Uterus (tissue), 4 donors: ENCODE measurements at places on chromosomes 7 and 10.

GRCh38 chr10:88820748-88821401 is 18.3 kb downstream of the LIPM start:
- no peak for DNase-seq

GRCh38 chr7:156897673-156898072 is 4.7 kb upstream of the LMBR1 start:
- no peak for DNase-seq

- DNase-seq = no peak
Observed at GRCh38 chr7:46610746-46611145, 689.7 kb upstream of the IGFBP3 start.

DNA sequence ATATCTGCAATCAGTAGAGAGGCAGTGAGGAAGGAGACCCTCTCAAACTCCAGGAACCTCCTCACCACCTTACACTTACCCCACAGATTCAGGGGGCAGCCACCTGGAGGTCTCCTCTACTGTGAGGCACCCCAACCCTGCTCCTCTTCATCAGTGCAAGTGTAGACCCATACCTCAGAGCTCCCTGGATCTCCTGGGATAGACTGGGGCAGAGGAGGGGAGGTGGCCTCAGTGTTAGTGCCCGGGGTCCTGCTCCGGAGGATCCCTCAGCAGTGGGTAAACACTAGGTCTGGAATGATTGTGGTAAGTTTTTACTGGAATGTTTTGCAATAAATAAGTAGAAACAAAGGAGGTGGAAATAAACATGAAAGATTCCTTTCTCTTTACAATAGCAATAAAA is 31.1 kb downstream of the ANTXRL start:
- DNase-seq = no peak

- DNase-seq = no peak
Observed at GRCh38 chr7:6166443-6166891, 106.0 kb downstream of the CYTH3 start.

GRCh38 chr7:1555046-1555812 is 776 bp downstream of the TMEM184A start:
- DNase-seq = peak; percentile 59

- no peak for DNase-seq
Observed at GRCh38 chr10:123038782-123039631, 30.2 kb downstream of the ACADSB start.

DNA sequence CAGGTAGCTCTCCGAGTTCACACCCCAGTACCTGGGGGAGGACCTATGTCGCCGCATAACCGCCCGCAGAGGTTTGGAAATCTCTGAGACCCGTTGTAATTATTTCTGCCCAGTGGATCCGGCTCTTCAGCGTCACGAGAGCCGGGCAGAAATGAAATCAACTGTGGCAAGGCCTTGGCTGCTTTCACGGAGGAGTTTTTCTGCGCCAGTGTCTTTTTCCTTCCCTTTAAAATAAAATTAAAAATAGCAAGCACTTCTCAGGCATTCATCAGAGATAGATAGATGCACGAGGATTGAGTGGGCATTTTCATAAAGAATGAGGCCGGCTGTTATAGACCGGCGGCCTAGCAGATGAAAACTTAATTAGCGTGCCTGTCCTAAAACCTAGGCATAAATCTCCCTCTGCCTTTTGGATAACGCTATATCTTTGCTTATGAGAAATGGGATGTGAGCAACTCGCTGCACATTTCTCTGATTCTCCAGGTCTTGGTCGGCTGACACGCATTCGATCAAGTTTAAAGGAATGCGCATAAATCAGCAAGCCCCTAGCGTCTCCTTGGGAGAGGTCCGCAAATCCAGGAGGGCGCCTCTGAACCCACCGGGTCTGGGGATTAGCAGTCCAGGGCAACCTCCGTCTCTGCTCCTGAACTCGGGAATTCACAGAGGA is 6.4 kb downstream of the HOXA13 start:
- no peak for DNase-seq

DNA sequence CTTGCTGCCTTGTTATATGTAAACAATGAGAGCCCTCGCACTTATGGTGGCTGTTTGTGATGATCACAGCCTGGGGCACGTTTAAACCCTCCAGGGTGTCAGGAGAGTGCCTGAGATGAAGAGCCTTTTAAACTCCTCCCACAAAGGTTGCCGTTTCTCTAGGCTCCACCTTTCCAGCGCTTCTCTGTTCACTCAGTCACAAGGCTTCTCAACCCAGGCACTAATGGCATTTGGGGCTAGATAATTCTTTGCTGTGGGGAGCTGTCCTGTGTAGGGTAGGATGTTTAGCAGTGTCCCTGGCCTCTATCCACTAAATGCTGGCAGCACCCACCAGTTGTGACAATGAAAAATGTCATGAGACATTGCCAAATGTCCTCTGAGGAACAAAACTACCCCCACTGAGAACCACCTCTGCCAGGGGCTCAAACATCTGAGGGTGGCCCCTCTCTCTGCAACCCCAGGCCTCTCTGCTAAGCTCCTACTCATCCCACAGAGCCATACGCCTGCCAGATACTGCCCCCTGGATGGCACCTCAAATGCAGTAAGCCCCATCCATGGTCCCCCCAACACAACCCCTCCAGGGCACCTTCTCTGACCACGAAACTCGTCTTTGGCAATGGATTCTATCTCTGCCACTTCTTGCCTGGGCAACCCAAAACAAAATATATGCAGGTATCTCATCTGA is 144.3 kb upstream of the ZMIZ1 start:
- DNase-seq = no peak

- no peak for DNase-seq
Observed at GRCh38 chr10:95542330-95542729, 18.8 kb downstream of the SORBS1 start.

- DNase-seq = no peak
Observed at GRCh38 chr10:112716076-112716475, 234.0 kb upstream of the TCF7L2 start.

DNA sequence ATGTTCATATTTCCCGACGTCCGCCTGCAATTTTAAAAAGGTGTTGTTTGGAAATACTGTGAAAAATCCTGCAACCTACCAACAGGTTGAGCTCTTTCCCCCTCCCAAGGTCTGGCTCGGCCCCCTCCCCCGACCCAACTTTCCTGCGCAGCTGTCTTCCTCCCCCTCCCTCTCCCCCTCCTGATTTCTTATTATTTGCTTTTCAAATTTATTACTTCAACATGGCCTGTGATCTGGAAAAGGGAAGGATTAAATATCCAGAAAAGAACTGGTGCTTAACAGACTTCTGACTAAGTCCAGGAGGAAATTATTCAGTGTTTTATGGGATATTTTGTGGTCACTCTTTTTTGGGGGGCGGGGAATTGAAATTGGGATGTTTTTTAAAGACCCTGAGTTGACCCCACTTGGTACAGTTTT is 2.4 kb downstream of the ARID5B start:
- no peak for DNase-seq

DNA sequence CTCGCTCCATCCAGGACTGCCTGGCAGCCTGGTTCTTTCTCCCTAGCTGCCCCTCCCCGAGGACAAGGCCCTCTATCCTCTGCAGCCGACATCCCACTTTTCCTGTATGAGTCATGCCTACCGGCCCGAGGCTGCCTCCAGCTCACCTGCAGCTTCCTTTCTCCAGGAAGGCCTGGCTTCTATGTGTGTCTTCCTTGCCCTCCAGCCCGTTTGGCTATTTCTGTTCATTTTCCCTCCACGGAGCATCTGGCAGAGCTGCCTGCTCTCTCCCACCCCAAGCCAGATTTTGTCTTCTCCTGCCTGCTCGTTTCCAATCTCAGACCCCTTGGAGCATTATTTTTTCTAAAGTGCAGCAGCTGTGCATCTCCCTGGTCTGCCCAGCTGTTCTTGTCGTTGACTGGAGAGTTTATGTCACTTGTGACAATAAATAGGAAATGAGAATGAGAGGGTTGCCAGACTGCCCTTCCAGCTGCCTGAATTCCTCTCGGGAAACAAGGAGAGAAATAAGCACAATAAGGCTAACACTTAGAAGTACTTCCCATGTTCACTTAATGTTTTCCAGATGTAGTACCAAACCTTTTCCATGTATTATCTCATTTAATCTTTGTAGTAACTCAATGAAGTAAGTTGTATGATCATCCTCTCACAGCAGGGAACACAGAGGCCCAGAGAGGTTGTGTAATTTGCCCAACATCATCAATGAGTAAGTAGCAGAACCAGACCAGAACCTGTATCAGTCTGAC is 19.7 kb downstream of the UBTD1 start:
- DNase-seq = no peak

DNA sequence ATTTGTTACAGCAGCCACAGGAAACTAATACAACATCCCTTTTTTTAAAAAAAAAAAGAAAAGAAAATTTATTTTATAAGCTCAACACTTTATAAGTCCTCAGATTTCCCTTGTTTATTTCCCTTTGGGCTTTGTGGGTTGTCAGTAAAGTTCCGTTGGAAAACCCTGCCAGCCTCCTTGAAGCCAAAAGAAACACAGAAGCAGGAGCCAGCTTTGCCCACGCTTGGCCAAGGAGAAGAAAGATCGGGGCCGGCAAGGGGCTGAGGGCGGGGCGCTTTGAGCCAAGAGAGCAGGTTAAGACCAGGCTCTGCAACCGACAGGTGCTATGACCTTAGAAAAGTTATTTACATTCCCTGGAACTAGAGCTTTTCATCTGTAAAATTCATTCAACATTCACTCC is 72.7 kb downstream of the RGS10 start:
- no peak for DNase-seq
